ENCODE measurements at places on chromosomes 16 and 17.

DNA sequence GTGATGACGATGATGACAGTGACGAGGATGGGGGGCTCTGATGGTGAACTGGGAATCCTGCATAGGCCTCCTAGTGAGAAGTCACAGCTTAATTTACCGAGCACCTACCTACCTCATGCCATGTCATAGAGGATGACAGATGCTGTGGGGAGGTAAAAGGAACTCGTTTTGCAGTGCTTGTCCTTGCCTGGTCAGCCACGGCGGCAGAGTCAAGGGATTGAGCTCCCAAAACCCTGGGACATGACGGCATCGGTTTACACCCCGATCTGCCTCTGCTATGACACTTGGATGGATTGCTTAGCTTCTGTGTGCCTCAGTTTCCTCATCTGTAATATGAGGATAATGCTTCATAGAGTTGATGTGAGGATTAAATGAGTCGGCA, 103.2 kb downstream of the NTN1 start:
- no peak for DNase-seq

GRCh38 chr16:22734368-22734767, 79.6 kb upstream of the HS3ST2 start:
- no peak for DNase-seq

DNA sequence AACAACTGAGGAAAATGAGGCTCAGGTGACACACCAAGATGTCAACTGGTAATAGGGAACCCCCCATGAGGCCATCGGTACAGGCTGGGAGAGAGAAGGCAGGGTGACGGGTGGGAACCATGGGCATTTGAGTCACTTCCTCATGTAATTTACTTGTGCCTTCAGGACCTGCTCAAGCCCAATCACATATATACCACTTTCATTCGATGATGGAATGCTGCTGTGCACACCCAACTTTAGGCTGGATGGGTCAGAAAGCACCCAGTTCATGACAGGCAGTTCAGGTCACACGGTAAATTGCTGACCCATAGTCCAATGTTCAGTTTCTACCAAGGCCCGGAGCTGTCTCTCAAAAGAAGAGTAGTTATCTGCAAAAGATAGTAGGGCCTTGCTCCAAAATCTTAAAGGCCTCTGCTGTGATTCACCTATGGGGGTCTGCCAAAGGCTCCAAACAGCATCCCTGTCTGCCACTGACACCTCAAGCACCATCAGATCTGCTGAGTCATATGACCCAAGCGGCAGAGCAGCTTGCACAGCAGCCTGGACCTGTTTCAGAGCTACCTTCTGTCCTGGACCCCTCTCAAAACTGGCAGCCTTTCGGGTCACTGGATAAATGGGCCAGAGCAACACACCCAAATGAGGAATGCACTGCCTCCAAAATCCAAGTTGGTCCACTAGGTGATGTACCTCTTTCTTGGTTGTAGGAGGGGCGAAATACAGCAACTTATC, 24.7 kb downstream of the ZZEF1 start:
- no peak for DNase-seq

DNA sequence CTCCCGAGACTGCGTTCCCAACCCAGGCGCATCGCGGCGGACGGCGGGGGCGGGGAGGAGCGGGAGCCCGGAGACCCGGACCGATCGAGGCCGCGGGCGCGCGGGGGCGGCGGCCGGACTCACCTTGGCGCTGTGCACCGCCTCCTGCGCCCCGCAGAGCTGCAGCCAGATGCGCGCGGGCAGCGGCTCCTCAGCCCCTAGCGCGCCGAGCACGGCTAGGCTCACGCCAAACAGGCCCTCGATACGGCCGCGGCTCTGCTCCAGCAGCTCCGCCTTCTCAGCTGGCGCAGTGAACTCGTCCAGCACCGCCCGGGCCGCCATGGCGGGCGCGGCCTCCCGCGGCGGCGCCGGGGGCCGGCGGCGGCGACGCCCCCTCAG, 339 bp downstream of the N4BP1 start:
- DNase-seq: no peak

- DNase-seq: peak; percentile 44
Measured at GRCh38 chr17:16027708-16028584, 28.3 kb downstream of the TTC19 start.

DNA sequence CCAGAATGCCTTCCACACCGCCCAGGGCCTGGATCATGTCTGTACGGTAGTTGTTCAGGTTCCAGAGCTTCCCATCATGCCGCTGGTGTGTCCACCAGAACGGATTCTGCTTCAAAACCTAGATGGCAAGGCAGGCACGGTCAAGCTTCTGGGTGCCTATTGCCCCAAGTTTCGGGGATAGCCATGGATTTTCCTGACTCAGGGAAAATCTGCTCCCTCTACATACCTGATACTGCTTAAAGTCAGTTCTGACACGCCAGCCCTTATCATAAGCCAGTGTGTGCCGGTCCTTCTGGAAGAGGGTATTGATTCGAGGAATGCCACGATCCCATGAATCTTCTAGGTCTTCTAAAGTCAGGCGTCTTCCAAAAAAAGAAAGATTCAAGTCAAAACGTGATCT, 11.4 kb upstream of the RILP start:
- DNase-seq: no peak

- DNase-seq: no peak
Measured at GRCh38 chr17:8985054-8985701, 19.7 kb upstream of the PIK3R5 start.

GRCh38 chr17:80886641-80887573, 104.7 kb upstream of the CHMP6 start:
- DNase-seq: no peak

DNA sequence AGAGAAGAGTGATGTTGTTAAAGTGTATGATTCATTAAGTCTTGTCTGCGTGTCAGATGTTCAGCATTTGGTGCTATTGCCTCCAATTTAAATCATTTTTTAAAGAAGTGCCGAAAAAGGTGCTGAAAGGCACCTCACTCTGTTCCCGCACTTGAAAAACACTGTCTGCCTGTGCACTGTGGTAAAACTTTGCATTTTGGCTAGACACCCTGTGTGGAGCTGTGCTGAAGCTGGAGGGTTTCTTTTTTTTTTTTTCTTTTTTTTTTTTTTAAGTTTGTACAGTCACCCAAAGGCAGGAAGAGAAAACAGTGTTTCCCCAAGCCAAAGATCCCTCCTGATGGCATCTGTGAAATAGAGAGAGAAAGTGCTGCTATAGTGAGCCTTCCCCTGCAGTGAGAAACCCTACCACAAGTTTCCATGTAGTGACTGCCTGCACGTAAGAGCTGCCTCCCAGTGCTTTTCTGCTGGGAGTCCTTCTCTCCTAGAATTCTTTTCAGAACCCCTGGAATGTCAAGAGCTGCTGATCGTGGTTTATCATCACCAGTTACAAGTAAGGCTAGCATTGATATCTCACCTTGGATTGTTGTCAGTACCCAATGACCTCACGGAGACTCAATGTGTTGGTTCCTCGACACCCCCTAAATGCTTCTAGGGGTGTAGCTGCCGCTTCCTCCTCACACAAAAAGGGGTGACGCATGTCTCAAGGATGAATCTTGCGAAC, 116.0 kb upstream of the SOX9 start:
- no peak for DNase-seq

DNA sequence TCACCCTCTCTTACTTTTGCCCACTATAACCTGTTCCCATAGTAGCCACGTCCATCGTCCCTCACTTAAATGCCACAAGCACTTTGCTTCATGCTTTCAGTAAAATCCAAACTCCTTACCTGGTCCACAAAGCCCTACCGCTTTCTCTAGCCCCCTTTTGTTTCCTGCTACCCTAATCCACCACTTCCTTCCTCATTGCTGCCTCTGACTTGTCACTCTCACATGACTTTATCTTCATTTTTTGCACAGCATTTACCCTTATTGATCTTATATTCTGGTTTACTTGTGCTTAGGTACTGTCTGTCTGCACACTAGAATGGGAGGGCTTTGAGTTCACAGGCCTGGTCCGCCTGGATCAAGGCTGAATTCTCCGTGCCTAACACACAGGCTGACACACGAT, 340.0 kb downstream of the XYLT1 start:
- DNase-seq: no peak

DNA sequence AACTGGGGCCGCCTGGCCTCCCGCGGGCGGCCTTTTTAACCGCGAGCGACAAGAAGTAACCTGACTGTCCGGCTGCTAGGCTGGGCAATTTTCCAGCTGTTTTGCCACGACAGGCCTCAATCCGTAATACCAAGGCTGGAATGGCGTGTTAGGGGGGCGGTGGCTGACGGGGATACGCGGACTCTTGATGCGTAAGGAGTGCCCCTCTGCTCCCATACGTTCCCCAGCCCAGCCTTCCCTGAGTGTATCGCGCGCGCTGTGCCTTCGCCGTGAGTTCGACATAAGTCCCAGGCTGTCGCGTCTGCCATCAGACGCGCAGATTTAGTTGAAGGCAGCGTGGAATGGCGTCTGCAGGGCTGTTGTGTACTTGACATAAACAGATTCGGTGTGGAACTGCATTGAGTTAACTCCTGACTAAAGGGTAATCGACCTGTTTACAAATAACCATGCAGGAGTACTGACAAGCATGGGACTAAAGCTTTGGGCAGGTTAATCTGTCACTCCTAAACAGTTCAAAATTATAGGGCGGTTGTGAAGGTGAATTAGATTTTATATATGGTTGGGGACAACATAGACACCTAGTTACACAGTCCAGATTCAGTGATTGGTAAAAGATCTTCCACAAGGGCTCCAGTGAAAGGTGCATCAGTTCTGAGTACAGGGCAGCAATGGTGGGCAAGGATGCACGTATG, 16.6 kb upstream of the ERN1 start:
- peak; percentile 40 for DNase-seq

- DNase-seq: no peak
Measured at GRCh38 chr17:27264068-27264812, 29.7 kb upstream of the WSB1 start.

DNA sequence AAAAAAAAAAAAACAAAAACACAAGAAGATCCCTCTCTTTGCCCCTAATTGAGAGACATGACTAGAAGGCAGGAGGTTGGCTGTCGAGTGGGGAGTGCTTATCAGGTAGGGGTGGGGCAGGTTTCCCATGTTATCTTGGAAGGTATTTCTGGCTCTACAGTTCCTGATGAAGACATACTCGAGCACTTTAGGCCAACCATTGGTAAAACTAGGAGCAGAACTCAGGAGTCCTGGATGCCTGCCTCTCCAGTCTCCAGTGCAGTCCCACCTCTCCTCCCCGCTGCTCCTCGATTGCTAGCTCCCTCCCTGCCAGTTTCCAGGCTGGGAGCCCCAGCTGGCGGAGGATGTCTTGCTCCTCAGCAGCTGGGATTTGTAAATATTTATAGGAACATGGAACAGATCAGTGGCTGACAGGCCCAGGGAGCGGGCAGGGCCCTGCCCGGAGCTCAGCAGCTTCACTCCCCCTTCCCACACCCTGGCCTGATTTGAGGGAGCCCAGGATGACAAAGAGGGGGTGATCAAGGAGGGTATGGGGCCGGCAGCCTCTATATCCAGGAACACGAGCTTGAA, 11.4 kb upstream of the C1QL1 start:
- no peak for DNase-seq

DNA sequence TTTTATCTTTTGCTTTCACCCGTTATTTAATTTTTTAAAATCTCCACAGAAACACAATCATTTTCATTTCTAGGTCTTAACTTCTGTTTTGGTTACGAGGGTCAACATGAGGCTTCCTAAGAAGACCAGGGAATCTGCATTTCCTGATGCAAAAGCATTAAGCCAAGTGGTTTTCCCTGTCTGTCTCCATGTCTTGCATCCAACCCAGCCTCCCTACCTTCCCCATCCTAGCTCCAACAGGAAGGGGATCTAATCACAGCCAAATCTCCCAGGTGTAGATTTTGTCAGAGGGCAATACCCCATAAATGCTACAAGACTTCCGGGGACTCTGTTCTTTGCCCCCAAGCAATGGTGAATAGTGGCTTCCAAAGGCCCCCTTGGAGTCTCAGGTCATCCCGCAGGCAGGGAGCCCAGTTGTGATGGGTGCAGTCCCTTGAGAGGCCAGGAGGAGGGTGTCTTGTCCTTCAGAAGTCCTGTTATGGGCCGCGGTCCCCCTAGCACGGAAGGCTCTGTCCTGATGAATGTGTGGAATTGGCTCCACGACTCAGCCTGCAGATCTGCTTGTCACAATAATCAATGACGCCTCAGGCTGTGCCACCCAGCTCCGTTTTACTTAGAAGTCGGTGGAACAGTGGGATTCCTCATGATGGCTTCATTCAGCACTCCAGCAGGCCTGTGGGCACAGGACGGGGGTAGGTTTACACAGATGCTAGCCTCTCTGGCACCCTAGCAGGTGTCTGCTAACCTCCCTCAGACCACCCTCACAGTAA, 141.1 kb downstream of the RGS9 start:
- DNase-seq: no peak

DNA sequence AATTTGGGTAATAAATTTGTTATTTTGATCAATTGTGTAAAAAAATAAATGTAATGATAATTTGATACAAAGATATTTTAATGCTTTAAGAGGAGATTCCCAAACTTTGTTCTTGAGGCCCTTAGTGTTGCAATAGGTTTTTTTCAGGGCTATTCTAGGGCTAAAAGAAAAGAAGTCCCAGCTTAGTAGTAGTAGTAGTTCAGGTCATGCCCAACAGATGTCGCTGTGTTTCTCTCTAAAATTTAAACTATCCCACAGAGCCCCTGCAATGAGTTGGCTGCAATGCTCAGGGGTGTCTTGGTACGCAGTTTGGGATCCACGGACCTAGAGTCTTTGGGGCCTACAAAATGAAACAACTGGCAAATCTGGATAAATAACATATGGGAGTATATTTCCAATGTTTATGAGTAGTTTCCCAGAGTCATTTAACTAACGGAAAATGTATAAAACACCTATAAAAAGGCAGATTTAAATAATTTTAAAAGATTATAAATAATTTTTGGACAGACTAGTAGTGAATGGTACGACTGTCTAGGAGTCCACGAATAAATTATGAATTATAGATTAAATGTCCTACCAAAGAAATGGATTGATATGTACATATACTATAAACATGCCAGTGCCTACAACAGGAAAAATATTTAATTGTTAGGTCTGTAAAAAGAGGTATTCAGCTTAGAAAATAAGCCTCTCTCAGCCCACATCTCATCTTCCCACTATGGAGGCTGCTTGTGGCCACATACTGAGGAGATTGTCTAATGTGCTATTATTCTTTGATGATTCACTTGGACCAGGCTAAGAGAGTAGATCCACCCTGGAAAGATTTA, 228.5 kb upstream of the PMFBP1 start:
- no peak for DNase-seq

DNA sequence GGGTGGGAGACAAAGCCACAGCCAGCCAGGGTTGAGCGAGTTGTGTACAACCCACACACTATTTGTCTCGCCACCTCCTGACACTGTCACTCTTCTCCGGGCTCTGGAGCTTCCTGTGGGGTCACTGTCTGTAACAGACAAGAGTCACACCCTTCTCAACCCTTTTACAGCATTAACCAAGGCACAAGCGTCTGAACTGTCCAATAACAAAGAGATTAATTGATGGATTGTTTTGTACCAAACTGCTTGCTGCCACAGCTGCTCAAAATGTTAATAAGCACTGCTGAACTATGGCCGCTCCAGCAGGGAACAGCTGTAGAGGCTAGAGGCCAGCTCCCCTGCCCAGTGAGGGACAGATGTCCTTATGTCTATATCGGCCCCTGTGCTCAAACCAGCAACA, 25.2 kb upstream of the HYDIN start:
- no peak for DNase-seq

GRCh38 chr16:71273384-71273783, 15.8 kb downstream of the CMTR2 start:
- DNase-seq: no peak

GRCh38 chr16:20859699-20860098, 40.5 kb downstream of the DCUN1D3 start:
- DNase-seq: no peak

- DNase-seq: no peak
Measured at GRCh38 chr17:5069724-5070123, 8.5 kb upstream of the ZFP3 start.

GRCh38 chr17:10956821-10957220, 118.9 kb upstream of the PIRT start:
- no peak for DNase-seq

Measured in activated T-helper 9 cell treated with anti-CD3 and anti-CD28 coated beads, Interleukin-2, amount 50 U/mL, for 16 hours (primary cell).